Stimulated activated naive CD4-positive, alpha-beta T cell (primary cell): ENCODE measurements at places on chromosomes 1 and 21.

- DNase-seq = no peak
These were observed 287.5 kb downstream of the HLX start for GRCh38 chr1:221166559-221167318.

- DNase-seq = no peak
These were observed 4.7 kb downstream of the TFF3 start for GRCh38 chr21:42310411-42311001.

GRCh38 chr1:223425550-223425949 is 32.3 kb downstream of the CCDC185 start:
- no peak for DNase-seq

DNA sequence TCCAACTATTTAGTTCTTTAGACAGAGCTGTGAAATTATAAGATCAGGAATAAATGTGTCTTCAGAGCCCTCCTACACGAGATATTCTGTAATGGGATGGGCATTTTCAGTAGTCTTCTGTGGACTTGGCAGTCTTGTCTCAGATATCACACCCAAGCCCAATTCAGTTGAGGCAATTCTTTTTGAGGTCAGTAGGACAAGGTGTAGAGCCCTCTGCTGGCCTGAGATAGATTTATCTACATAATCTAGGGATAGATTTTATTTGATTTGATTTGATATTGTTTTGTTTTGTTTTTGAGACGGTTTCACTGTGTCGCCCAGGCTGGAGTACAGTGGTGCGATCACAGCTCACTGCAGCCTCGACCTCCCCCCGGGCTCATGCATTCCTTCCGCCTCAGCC is 77.5 kb downstream of the FMN2 start:
- DNase-seq = no peak

DNA sequence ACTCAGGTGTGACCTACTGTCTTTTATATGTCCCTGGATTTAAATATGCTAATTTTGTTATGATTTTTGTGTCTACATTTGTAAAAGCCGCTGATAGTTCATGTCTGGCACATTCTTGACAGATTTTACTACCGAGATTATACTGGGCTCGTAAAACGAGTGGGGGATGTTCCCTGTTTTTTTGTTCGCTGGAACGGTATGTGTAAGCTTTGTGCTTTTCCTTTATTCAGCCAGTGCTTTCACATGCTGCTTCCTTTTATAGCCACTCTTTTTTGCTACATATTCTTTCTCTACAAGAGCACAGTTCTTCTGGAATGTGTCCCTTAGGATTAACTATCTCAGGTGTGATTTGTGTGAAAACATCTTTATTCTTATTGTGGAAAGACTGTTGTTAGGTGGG is 46.6 kb downstream of the ADARB1 start:
- DNase-seq = no peak
